ENCODE measurements at places on chromosomes 4 and X.
A peak's percentile ranks its signal among the peaks of the same experiment; 100 is the strongest.

GRCh38 chr4:38857354-38858096, 908 bp upstream of the TLR6 start:
- DNase-seq = peak; percentile 63

DNA sequence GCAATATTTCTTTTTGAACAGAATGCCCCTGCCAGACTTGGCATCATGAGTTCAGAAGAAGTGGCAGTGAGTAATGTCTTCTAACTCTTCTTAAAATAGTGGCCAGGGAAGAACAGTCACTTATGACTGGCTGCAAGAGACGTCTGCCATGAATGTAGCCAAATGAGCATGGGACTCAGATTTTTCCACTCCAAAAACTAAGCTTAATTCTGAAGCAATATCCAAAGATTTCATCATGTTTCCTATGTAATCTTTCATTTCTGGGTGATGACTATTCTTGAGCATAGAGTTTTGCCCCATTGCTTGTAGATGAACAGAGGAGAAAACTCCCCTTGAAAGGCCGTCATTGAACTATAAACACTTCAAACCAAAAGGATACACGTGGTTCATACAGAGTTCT, 11.8 kb downstream of the AMBN start:
- DNase-seq = no peak

DNA sequence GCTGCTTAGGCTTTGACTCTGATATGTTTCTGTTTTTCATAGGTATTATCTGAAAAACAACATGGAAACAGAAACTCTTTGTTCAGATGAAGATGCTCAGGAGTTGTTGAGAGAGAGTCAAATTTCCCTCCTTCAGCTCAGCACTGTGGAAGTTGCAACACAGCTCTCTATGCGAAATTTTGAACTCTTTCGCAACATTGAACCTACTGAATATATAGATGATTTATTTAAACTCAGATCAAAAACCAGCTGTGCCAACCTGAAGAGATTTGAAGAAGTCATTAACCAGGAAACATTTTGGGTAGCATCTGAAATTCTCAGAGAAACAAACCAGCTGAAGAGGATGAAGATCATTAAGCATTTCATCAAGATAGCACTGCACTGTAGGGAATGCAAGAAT, 238.6 kb downstream of the RAPGEF2 start:
- DNase-seq = no peak

GRCh38 chr4:1115528-1116293, 2.3 kb upstream of the RNF212 start:
- DNase-seq = no peak

- DNase-seq = no peak
Observed at GRCh38 chrX:40064055-40064597, 33.6 kb downstream of the BCOR start.

DNA sequence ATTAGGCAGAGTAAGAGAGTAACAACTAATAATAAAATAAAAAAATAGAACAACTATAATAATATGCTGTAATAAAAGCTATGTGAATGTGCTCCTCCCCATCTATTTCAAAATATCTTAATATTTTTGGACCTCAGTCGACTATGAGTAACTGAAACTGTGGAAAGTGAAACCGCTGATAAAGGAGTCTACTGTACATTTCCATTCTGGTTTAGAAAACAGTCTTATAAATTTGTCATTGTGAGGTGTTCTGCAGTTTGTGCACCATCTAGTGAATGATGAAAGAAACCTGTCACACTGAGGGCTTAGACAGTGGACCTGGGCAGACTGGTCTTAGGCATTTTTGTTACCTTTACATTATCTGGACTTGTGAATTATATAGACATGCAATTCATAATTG, 42.0 kb downstream of the TMEM150C start:
- DNase-seq = no peak

GRCh38 chr4:76606645-76607265, 171.7 kb downstream of the SHROOM3 start:
- no peak for DNase-seq

DNA sequence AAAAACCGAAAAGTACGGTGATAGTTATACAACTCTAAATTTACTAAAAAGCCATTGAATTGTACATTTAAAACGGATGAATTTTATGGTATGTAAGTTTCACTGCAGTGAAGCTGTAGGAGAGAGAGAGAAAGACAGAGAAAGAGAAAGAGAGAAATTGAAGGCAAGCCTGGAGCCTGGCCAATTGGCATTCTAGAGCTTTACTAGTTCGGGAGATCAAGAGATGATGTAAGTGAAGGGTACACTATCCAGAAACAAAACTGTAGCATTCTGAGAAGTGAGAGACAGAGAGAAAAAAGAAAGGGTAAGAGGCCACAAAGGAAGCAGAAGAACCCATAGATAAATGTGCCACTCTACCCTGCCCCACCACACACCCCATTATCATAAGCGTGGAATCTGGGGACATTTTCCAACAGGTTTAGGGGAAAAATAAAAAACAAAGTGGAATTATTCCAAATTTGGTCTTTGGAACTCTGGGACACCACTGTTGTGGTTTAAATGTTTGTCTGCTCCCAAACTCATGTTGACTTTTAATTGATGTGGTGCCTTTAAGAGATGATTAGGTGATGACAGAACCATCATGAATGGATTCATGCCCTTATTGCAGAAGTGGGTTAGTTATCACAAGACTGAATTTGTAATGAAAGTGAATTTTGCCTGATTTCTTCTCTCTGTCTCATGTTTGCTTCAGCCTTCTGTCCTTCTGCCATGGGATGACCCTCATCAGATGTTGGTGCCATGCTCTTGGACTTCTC, 123.0 kb upstream of the PLS3 start:
- no peak for DNase-seq

DNA sequence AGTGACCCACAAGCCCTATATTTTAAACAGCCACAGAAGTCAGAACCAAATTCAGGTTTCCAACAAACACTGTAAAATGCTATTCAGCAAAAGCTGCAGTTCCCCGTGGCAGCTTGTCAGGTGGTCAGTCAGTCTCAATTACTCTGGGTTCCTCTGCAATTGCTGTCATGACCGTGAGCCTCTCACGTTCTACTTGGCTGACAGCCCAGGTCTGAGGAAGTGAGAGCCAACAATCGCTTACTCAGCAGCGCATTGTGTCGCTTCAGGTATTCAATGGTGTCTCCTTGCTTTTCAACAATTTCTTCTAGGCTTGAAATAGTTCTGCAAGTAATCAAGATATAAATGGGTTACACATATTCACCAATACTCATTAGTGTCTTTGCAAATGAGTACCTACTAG, 25.8 kb downstream of the TRIM75 start:
- no peak for DNase-seq

- no peak for DNase-seq
Observed at GRCh38 chrX:124594017-124594651, 247.8 kb downstream of the SH2D1A start.

- DNase-seq = no peak
Observed at GRCh38 chrX:146278381-146278780, 460.8 kb downstream of the SLITRK2 start.

DNA sequence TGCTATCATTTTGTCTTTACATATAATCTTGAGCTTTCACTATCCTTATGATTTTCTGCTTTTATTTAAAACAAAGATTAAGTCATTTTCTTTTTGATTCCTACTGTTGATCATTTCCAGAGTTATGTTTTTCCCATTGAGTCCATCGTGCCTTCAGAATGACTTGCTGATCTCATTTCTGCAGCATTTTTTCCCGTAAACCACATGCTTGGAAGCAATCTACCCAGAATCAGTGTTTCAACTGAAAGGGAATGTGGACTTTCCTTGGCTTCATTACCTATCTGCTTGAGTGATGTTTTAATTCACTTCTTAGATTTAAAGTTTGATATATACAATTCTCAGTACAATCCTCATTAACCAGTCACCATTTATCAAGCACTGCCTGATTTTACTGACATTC, 192.4 kb upstream of the FSTL5 start:
- DNase-seq = no peak

DNA sequence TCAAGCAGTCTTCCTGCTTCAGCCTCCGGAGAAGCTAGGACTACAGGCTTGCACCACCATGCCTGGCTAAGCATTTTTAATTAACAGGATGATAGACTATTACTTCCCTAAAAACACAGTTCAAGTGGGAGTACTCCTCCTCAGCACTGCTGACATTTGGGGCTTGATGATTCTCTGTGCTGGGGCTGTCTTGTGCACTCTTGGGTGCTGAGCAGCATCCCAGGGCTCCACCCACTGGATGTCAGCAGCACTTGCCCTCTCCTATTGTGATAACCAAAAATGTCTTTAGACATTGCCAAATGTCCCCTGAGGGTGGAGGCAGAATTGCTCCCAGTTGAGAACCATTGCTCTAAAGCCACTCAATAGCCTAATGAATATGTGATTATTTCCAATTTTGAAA, 60.4 kb downstream of the CLCN4 start:
- DNase-seq = no peak

GRCh38 chr4:152000518-152000917, 239.7 kb upstream of the GATB start:
- DNase-seq = no peak

DNA sequence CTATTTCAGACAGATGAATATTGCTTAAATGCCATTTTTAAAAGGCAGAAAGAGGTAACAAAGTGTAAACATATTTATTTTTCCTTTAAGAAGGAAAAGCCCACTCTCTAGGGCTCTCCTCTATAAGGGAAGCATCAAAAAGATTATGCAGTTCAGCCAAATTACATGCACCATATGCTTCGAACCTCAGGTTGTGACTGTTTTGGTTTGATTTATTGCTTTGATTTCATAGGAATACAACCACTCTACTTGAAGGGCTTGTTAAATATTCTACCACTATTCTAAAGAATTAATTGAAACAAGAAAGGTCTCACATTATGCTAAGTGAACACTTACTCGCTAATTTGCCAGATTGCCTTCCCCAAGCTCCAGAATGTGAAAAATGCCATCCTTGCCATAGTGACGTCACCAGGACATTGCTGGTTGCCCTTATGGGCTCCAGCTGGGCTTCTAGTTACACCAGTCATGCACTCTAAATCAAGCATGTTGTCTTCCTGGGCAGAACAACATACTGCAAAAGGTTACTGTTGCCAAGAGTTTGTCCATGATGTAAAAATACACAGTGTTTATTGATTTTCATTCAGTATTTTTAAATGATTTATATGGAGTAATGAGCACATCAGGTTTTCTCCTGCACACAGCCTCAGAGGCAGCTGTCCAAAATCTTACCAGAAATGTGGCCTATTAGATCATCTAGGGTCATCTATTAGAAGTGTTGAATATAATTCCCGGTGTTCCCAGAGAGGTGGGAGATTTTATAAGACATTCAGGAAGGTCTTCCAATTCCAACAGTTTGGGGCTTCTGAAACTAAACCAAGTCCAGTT, 164.4 kb upstream of the RAPGEF2 start:
- no peak for DNase-seq

GRCh38 chr4:138512756-138513155, 270.6 kb upstream of the SLC7A11 start:
- DNase-seq = no peak

GRCh38 chr4:51907006-51907669, 64.2 kb downstream of the DCUN1D4 start:
- DNase-seq = no peak

DNA sequence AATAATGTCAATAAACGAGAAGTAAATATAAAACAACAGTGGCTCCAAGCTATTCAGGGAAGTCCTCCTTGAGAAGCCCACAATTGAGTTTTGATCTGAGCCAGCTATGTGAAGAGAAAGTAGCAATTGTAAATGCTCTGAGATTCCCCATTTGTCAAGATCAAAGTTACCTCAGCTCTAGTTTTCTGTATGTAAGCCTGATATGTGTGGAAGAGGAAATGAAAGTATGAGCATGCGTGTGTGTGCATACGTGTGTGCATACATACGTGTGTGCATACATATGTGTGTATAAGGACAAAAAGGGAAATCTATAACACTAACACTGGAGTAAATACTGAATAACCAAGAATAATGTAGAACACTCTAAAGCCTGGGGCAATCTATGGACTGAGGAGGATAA, 130.3 kb downstream of the SCFD2 start:
- no peak for DNase-seq

DNA sequence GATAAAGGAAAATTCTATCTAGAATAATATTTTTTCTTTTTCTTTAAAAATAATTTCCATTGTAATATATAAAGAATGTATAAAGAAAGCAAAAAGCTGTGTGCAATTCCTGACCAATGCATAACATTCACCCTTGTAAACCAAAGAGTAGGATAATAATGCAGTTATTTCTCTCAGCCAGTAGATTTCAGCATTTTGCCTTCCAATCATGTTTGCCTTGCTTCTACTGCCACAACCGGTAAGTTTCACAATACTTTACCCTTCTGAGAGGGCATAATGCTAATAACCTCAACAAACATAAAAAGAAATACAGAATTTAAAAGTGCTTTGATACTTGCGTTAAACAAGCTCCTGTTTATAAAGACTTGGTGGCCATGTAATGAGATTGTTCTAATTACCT, 59.9 kb downstream of the CHIC2 start:
- no peak for DNase-seq

- DNase-seq = no peak
Observed at GRCh38 chrX:44042751-44043150, 69.6 kb upstream of the NDP start.

- no peak for DNase-seq
Observed at GRCh38 chr4:28709891-28710290, 1849.2 kb downstream of the STIM2 start.

- no peak for DNase-seq
Observed at GRCh38 chr4:76705472-76705871, 192.5 kb downstream of the SOWAHB start.

- DNase-seq = no peak
Observed at GRCh38 chr4:95619525-95620443, 71.0 kb upstream of the UNC5C start.

DNA sequence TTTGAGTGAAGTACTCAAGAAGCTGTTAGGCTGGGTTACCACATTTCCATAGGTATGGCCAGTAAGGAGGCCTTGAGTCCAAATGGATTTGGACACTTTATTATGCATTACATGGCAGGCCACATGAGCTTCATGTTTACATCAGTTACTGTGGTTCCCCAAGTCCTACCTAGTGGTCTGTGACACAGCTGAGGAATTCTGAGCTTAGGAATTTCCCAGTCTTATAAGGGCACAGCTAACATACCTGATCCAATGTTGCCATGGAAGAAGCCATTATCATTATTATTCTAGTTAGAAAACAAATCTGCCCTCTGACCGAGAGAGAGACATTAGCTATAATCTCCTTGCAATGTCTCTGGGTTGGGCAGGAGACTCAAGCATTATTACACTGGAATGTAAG, 174.4 kb upstream of the NUDT10 start:
- no peak for DNase-seq

GRCh38 chr4:95798727-95799126, 41.2 kb upstream of the PDHA2 start:
- no peak for DNase-seq

- DNase-seq = no peak
Observed at GRCh38 chrX:99722094-99722493, 688.0 kb downstream of the PCDH19 start.

- DNase-seq = no peak
Observed at GRCh38 chr4:48247142-48247877, 22.3 kb downstream of the TEC start.

Measured in activated naive CD4-positive, alpha-beta T cell treated with anti-CD3 and anti-CD28 coated beads for 36 hours (primary cell).